ENCODE measurements at places on chromosomes 3 and 15.

DNA sequence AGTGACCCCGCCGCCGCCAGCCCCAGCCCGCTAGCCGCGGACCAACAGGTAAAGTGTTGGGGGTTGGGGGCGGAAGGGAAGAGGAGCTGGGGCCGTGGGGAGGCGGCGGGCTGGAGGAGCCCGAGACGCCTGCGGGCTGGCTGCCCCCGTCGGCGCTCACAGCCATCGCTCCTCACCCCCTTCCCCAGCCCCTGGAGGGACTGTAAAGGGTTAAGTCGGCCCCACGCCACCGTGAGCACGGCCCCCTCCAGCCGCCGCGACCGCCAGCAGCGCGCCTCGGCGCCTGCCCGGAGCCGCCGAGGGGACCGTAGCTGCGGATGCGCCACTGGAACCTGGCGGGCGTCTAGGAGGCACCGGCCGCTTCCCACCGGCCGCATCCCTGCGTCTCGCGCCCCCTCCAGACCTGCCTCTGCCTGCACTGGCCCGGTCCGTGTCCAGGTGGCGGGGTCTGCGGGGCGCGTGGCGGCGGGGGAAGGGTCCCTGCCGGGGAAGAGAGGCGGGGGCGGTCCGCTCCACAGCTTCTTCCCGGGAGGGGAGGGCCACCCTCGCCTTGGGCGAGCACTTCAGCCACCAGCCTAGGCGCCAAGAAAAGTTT lies 522 bp downstream of the MED12L start:
- DNase-seq: no peak

GRCh38 chr3:46440531-46441294 lies 24.0 kb downstream of the LTF start:
- DNase-seq: no peak

GRCh38 chr3:16906682-16907081 lies 21.9 kb downstream of the PLCL2 start:
- no peak for DNase-seq

- DNase-seq: no peak
These were observed 265.3 kb downstream of the ERC2 start for GRCh38 chr3:56202997-56203396.

GRCh38 chr3:31648286-31648968 lies 115.7 kb downstream of the STT3B start:
- no peak for DNase-seq

DNA sequence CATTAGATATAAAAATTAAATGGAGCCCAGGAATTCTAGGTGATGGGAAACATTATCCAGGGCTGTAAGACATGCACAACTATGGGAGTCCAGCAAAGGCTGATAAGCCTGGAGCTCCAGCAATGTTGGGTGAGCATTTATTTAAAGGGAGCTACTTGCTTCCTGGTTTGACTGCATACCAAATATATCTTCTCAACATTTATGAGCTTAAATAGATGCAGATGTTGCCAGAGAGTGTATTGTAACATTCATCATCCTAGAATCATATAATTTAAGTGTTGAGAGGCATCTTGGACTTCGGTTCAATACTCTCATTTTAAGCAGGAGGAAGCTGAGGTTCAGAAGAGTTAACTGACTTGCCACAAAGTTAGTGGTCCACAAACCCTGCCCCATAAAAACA lies 12.2 kb upstream of the POLR2M start:
- no peak for DNase-seq

DNA sequence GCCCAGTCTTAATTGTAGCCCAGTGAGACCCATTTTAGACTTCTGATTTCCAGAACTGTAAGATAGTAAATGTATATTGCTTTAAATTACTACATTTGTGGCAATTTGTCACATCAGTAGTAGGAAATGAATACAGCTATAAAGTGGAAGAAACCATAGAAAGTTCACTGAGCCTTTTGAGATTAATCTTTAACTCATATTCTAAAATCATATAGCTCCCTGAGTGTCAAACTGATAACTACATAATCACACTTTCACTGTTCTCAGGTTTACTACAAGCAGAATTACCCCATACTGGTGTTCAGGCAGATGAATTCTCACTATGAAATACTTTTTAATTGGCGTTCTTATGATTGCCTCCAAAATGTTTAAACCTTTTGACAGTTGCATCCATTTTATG lies 42.8 kb downstream of the CNTN4 start:
- no peak for DNase-seq

DNA sequence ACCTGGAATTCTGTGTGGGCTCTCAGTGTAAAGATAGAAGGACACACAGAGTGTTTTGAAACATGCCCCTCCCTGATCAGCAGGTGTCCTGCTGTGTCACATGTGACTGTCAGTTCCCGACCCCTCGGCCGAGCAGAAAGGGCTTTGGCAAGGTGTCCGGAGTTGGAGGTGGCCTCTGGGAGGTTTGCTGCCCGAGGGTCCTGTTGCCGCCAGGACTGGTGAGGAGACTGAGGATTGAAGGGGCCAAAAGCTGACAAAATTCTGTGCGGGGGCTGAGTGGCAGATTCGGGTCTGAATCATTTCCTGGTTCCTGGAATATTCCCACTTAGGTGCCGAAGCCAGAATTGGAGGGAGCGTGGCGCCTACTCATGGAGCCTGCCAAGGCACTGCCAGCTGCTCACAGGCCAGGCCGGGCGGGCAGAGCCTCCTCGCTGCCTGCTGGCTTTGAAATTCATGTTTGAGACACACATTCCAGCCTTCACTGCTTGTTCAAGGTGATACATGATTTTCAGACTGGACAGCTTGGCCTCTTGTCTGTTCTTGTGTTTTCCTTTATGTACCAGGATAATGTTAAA lies 83.8 kb downstream of the APBA2 start:
- no peak for DNase-seq

Data from activated CD8-positive, alpha-beta memory T cell treated with anti-CD3 and anti-CD28 coated beads for 4 hours (primary cell).